ENCODE measurements at places on chromosomes 4 and X.

DNA sequence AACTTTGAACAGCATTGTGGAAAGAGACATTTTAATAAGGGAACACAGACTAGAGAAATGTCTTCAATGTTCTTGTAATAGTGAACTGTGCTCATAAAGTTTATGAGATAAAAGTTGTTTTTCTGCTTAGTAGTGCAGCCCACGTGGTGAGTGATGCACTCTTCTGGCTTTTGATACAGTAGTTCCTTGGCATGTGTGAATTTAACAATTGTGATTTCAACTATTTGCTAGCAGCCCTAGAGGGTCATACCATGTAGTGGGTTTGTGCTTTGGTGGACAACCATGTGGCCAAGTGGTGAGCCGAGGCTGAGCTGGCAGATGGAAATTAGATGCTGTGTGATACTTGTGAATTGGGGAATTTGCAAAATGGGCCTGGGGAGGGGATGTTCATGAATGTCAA lies 116.2 kb upstream of the SLC4A4 start:
- no peak for DNase-seq

GRCh38 chr4:181308476-181309312 lies 934.5 kb upstream of the TENM3 start:
- DNase-seq: no peak

DNA sequence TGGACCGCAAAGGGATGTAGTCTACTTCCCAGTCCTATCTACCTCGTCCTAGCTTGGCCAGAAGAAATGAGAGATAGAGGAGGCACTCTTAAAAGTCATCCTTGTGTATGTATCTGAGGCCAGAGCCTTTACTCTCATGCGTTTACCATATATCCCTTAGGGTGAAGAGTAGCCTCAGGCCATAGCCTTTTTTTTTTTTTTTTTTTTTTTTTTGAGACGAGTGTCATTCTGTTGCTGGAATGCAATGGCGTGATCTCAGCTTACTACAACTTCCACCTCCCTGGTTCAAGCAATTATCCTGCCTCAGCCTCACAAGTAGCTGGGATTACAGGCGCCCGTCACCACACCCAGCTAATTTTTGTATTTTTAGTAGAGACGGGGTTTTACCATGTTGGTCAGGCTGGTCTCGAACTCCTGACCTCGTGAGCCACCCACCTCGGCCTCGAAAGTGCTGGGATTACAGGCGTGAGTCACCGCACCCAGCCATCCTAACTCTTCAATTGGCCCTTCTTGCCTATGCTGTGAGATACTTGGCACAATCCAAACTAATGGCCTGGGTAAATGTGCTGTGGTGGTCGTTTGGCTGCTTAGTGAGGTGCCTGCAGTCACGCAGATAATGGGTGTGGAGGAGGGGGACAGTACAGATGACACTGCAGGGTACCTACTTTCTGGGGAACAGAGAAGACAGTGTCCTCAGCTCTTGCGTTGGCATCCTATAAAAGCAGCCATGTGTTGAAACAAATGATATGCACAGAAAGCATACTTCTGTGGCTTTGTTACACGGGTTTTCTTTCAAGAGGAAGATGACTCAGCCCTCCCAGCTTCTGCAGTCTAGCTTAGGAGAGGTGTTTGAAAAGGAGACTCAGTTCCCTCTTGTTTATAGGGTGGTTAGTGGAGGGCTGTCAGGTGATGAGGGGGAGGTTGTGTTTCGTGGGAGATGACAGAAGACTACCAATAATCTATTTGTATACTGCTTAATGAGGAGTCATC lies 10.4 kb upstream of the DGAT2L6 start:
- DNase-seq: no peak

- no peak for DNase-seq
Observed at GRCh38 chr4:154528869-154529268, 21.3 kb downstream of the PLRG1 start.

DNA sequence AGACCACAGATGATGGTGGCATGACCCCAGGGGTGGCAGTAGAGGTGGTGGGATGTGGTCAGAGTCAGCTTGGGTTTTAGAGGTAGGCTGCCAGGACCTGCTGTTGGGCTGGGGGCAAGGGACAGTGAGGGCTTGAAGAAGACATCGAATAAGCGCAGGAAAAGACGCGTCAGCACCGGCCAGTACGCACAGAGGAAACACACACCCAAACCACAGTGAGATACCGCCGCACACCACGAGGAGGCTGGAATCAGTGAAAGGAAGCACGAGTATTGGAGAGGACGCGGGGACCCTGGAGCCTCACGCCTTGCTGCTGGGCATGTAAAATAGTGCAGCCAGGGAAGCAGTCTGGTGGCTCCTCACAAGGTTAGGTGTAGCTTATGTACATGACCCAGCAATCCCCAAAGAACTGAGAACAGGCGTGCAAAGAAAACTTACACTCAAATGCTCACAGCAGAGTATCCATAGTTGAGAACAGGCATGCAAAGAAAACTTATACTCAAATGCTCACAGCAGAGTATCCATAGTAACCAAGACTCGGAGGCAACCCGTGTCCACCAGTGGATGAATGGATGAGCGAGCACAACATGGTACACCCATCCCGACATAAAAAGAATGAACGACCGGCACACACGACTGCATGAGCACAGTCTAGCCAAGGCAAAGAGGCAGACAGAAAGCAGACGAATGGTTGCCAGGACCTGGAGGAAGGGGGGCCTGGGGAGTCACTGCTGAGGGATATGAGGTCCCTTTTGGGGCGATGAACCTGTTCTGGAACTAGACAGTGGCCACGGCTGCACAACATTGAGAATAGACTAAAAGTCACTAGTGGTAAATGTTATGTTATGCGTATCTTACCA lies 13.3 kb downstream of the PDZD4 start:
- no peak for DNase-seq
